Fibroblast of lung (primary cell): ENCODE measurements at places on chromosomes 4 and X. TPM values are rescaled to one million over a fixed set of nuclear protein-coding genes. Genes with fewer than 3 reads are reported as not detected.

The JADE3 gene
- 4.1 and 5.3 TPM in 2 replicates for total RNA-seq

The NKX6-1 gene
- total RNA-seq: 0.17 and 0.26 TPM in 2 replicates

The ZCCHC18 gene
- 0.66 and 1.3 TPM in 2 replicates for total RNA-seq

The FABP2 gene
- total RNA-seq: not detected in 2 replicates

The IL2 gene
- total RNA-seq: not detected in 2 replicates

The PLAC1 gene
- total RNA-seq: 0.17 and 0.26 TPM in 2 replicates
